ENCODE measurements at places on chromosomes 7 and 10.

DNA sequence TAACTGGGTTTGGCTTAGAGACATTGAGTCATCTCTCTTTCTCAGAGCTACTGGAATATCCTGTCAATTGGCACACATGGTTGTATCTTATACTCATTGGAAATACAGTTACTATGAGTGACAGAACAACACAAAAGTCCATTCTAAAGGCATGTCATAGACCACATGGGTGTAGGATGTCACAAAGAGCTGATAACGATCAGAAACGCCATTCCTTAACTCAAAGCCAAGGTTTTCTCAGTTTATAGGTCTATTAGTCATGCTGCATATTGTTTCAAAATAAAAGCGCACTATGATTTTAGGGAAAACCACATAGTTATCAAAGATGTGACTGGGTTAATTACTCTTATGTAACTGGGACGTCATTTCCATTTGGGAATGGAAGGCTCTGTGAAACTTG lies 147.2 kb upstream of the FAM171A1 start:
- no peak for DNase-seq

GRCh38 chr10:54363390-54363789 lies 437.6 kb downstream of the PCDH15 start:
- no peak for DNase-seq

GRCh38 chr10:130141460-130141859 lies 5.3 kb downstream of the GLRX3 start:
- DNase-seq, result no peak

DNA sequence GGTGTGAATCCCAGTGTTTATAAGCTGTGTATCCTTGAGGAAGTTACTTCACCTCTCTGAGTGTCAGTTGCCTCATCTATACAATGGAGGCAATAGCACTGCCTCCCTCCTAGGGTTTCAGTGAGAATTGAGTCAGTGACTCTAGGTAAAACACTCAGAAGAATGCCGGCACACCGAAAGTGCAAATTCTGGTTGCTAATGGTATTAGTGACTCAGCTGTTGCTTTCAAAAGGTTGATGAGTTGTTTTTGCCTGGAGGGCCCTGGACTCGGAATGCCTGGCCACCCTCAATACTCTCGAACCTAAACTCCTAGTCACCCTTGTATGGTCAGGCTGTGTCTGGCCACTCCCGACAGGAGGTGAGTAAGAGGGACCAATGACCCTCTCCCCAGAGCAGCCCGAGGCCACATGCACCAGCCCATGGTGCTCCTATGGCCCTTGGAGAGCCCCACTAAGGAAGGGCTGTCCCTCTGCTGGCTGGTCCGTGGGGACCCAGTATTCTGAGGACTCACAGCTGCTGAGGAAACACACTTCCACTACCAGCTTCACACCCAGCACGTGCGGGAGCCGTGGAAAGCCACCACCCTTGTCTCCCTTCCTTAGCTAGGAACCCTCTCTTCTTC lies 60.2 kb downstream of the CALML3 start:
- DNase-seq, result no peak

GRCh38 chr7:125425506-125425905 lies 495.9 kb upstream of the POT1 start:
- no peak for DNase-seq

- no peak for DNase-seq
These were observed 38.3 kb upstream of the VCL start for GRCh38 chr10:73959484-73960243.

- no peak for DNase-seq
These were observed 101.5 kb downstream of the RNF216 start for GRCh38 chr7:5679813-5680473.

GRCh38 chr7:79329464-79329863 lies 124.0 kb downstream of the MAGI2 start:
- no peak for DNase-seq

GRCh38 chr7:73758581-73759138 lies 11.4 kb downstream of the CLDN3 start:
- DNase-seq, result no peak

DNA sequence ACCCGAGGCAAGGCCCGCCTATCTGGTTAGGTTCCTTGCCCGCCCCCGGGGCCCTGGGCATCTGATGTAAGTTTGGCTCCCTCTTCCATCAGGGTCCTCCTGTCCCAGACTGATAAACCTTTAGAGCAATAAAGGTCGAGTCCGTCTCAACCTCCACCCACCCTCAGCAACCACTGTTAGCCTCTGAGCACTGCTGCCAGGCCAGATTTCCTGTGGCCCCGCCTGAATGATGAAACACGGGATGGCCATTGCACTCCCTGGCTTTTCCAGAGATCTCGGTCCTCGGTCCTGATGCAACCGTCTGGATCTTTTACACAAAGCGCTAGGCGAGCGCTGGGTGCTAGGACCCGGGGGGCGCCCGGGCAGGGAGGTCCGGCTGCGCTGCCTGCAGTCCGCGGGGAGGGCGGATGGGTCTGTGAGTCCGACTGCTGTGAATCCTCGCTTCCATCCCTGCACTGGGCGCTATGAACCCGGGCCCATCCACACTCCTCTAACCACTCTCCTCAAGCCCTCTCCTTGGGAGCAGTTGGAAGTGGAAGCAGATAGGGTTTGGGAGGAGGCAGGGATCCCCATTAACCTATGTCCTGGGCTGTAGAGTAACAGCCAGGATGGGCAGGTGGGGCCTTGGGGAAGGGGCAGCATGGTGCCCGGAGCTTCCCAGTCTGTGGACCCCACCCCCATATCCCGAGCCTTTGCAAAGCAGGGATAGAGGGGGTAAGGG lies 875 bp upstream of the DDIT4 start:
- peak; percentile 6 for DNase-seq

DNA sequence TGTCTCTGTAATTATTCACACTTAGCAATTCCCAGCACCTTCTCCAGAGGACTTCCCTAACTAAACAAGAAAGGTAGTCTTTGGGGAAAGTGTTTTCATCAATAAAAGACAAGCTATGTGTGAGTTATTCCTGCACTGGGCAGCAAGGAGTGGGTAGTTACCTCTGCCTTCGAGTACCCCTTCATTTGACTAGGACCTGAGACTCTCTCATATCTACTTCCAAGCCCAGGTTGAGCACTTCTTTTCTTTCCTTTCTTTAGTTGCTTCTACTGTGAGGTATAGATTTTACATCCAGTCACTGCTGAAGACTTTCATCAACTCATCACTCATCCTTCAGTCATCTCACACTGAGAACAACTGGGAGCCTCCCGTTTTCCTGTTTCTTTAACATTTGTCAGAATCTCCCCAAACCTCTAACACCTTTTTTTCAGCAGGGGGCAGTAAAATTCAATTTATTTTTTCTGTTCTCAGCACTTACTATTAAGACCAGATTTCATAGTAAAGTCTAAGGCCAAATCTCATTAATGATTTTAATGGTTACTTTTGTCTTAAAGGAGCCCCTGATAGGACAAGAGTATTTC lies 80.1 kb upstream of the PRSS1 start:
- no peak for DNase-seq
